Large intestine (tissue), 12 donors: ENCODE measurements at places on chromosomes 6 and 20.

- H3K27me3 ChIP-seq = no peaks in the 10 kb centered on the region
- DNase-seq = no peak
- H3K4me3 ChIP-seq = no peak overlapping the region
Observed at GRCh38 chr6:5051394-5051793, 33.7 kb upstream of the PPP1R3G start.

DNA sequence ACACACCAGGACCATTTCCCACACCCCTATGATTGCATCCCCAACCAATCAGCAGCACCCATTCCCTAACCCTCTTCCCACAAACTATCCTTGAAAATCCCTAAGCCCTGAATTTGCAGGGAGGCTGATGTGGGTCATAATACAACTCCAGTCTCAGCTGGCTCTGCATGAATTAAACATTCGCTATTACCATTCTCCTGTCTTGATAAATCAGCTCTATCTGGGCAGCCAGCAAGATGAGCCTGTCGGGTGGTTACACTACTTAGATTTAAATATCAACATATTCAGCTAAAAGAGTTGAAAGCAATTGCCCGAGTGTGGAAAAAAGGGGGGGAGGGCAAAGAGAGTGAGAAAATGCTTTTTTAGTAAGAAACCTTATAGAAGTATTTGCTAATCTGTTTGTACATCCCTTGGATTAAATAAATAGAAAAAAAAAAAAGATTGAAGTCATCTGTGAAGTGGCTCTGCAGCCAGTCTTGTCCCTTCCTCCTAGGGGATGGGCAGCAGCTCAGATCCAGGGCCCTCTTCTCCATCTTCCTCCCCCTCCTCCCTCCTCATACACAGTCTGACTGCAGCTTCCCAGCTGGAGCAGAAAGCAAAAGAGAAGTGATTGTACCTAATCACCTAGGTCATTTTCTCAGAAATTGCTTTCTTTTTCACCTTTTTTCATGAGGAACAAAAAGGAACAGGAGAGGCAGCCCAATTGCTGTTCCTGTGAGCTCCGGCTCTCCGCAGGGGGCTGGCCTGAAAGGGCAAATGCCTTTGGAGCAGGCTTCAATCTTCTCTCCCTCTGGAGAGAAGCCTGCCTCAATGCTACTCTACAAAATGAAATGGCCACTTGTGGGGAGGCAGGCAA is 356.6 kb upstream of the SULF2 start:
- H3K27me3 ChIP-seq = no peaks in the 10 kb centered on the region
- no peak for DNase-seq
- no peaks in the 10 kb centered on the region for H3K36me3 ChIP-seq
- no peak overlapping the region for H3K4me3 ChIP-seq
- H3K4me1 ChIP-seq = no peaks in the 10 kb centered on the region
- no peak overlapping the region for H3K27ac ChIP-seq

GRCh38 chr20:21981179-21981578 is 275.7 kb downstream of the PAX1 start:
- no peak overlapping the region for H3K4me3 ChIP-seq
- H3K27me3 ChIP-seq = no peaks in the 10 kb centered on the region
- H3K36me3 ChIP-seq = no peaks in the 10 kb centered on the region
- no peak overlapping the region for H3K27ac ChIP-seq

GRCh38 chr6:93045156-93045555 is 374.2 kb downstream of the EPHA7 start:
- no peaks in the 10 kb centered on the region for H3K4me1 ChIP-seq
- no peaks in the 10 kb centered on the region for H3K27me3 ChIP-seq
- no peak overlapping the region for H3K4me3 ChIP-seq
- no peak for DNase-seq
- no peaks in the 10 kb centered on the region for H3K36me3 ChIP-seq
- no peak overlapping the region for H3K27ac ChIP-seq

- H3K27ac ChIP-seq = no peak overlapping the region
- H3K36me3 ChIP-seq = no peaks in the 10 kb centered on the region
- H3K4me1 ChIP-seq = no peaks in the 10 kb centered on the region
- DNase-seq = no peak
- H3K4me3 ChIP-seq = no peak overlapping the region
Observed at GRCh38 chr6:154359161-154359574, 2.6 kb upstream of the IPCEF1 start.

- no peak overlapping the region for H3K4me3 ChIP-seq
- no peaks in the 10 kb centered on the region for H3K36me3 ChIP-seq
- DNase-seq = no peak
Observed at GRCh38 chr20:8127553-8128255, 4.4 kb upstream of the PLCB1 start.

- H3K4me1 ChIP-seq = no peaks in the 10 kb centered on the region
- no peaks in the 10 kb centered on the region for H3K36me3 ChIP-seq
- H3K27me3 ChIP-seq = no peaks in the 10 kb centered on the region
- DNase-seq = no peak
Observed at GRCh38 chr6:3707024-3707423, 44.5 kb downstream of the PXDC1 start.

- no peak overlapping the region for H3K27ac ChIP-seq
- no peaks in the 10 kb centered on the region for H3K27me3 ChIP-seq
- no peak for DNase-seq
- no peaks in the 10 kb centered on the region for H3K4me1 ChIP-seq
- H3K36me3 ChIP-seq = no peaks in the 10 kb centered on the region
- no peak overlapping the region for H3K4me3 ChIP-seq
Observed at GRCh38 chr6:167547751-167548150, 222.9 kb downstream of the TTLL2 start.

- H3K36me3 ChIP-seq = no peaks in the 10 kb centered on the region
- H3K4me3 ChIP-seq = no peak overlapping the region
- no peaks in the 10 kb centered on the region for H3K27me3 ChIP-seq
- no peak for DNase-seq
- H3K27ac ChIP-seq = no peak overlapping the region
Observed at GRCh38 chr6:69942485-69942884, 76.1 kb downstream of the COL19A1 start.

- H3K4me1 ChIP-seq = peaks cover 59% of the 10 kb centered on the region
- DNase-seq = peak; percentile 79
- H3K27me3 ChIP-seq = no peaks in the 10 kb centered on the region
- H3K4me3 ChIP-seq = no peak overlapping the region
- H3K27ac ChIP-seq = peak overlapping the region; percentile 75
- H3K36me3 ChIP-seq = no peaks in the 10 kb centered on the region
Observed at GRCh38 chr6:6696867-6697531, 108.5 kb downstream of the LY86 start.

DNA sequence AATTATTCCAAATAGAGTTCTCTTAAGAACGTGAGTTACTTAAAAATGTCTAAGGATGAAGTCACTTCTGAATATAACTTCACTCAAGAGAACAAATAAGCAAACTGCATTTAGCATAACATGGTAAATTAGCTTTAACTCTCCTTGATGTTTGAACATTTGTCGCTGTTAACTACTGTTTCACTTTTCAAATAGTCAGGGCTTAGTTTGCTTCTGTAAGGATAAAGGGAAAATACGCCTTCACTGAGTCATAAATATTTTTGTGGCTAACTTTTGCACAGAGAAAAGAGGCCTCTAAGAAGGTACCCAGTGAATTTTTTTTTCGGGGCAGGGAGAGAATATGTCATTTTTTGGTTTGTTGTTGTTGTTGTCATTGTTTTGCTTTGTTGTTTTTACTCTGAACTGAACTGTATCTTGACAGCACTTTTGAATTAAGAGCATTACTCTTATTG is 8.1 kb downstream of the PTPN1 start:
- no peak overlapping the region for H3K4me3 ChIP-seq
- H3K27me3 ChIP-seq = no peaks in the 10 kb centered on the region
- H3K27ac ChIP-seq = no peak overlapping the region

DNA sequence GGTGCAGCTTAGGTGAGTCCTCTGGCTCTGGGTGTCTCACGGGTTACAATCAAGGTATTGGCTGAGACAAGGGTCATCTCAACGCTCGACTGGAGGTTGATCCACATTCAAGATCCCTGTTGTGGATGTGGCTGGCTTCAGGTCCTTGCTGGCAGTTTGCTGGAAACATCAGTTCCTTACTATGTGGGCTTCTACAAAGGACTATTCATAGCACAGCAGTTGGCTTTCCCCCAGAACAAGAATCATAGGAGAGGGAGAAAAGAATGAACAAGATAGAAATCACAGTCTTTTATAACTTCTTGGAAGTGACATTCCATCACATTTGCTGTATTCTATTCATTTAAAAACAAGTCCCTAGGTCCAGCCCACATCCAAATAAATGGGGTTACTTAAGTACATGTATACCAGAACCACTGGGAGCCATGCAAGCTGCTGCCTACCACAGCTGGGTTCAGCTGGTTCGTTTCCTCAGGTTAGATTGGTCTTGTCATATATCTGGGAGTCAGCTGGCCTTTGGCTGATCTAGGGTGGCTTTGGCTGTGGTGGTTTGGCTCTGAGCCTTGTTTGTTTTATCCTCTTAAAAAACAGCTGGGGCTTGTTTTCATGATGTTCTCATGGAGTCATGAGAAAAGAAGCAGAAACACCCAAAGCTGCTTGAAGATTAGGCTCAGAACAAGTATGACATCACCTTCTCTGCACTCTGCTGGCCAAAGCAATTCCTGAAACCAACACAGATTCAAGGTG is 433.2 kb upstream of the SPTLC3 start:
- no peaks in the 10 kb centered on the region for H3K4me1 ChIP-seq
- H3K4me3 ChIP-seq = no peak overlapping the region
- DNase-seq = peak; percentile 65
- H3K36me3 ChIP-seq = no peaks in the 10 kb centered on the region
- H3K27me3 ChIP-seq = no peaks in the 10 kb centered on the region

DNA sequence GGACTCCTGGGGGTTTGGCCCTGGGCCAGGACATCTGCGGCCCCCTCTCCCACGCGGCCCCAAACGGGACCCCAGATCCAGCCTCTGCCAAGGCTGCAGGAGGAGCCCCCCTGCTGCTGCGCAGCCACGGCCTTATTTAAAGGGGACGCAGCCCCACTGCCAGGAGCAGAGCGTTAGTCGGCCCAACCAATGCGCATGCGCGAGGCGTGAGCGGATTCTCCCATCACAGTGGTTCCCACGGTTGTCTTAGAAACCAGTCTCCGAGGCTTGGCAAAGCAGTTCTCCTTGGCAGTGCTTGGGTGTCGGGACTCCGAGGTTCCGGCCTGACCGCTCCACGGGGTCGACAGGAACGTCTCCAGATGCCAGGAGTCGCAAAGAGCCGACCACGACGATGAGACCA is 288.3 kb upstream of the ZNF337 start:
- no peak overlapping the region for H3K4me3 ChIP-seq
- no peaks in the 10 kb centered on the region for H3K27me3 ChIP-seq
- H3K36me3 ChIP-seq = no peaks in the 10 kb centered on the region
- H3K27ac ChIP-seq = no peak overlapping the region

GRCh38 chr20:44393608-44394451 is 38.3 kb downstream of the HNF4A start:
- H3K4me3 ChIP-seq = peak overlapping the region; percentile 57
- peaks cover 27% of the 10 kb centered on the region for H3K36me3 ChIP-seq

- peaks cover 16% of the 10 kb centered on the region for H3K4me1 ChIP-seq
- H3K36me3 ChIP-seq = peaks cover 86% of the 10 kb centered on the region
- no peaks in the 10 kb centered on the region for H3K27me3 ChIP-seq
- H3K27ac ChIP-seq = no peak overlapping the region
- no peak for DNase-seq
Observed at GRCh38 chr6:35473850-35474130, 5.6 kb downstream of the RPL10A start.
